ENCODE measurements at places on chromosomes 2 and 18.

DNA sequence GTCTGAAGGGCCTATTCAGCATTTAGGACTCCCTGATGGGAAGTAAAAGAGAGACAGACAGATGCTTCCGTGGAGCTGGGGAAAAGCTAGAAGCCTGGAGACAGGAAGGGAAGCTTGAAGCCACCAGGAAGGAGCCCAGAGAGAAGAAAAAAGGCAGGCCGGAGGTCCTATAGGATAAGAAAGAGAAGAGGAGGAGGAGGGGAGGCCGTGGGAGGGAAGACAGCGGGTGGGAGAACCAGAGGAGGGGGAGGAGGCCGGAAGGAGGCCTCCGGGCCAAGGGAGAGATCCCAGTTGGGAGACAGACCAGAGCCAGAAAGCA lies 107.1 kb upstream of the PKDCC start:
- DNase-seq, result no peak

DNA sequence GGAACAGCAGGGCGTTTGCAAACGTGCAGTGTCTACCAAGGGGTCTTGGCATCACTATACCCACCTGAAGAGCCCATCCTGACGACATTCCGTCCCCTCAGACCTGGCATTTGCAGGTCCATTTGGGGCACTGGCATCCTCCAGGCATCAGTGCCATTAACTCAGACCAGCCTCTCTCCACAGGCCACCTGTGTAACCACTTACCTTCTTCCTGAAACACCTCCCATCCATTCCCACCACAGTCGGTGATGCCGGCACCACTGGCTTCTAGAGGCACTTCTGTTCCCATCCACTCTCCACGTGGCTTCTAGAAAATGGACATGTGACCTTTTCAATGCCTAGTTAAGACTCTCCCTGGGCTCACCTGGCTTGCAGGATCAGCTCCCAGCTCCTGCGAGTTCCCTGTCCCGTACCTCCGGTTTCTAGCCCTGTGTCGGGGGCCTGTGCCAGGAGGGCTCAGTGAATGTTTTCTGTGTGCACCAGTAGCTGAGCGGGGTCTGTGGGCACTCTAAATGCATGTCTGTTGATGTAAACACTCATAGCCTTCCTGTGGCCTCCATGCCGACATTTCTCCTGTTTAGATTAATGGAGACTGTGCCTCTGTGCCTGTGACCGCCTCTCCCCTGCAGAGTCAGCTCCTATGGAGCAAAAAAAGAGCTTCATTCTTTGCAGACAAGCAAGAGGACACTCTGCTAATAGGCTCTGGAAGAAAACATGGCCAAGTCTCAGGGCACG lies 458.0 kb upstream of the HS6ST1 start:
- DNase-seq, result no peak

DNA sequence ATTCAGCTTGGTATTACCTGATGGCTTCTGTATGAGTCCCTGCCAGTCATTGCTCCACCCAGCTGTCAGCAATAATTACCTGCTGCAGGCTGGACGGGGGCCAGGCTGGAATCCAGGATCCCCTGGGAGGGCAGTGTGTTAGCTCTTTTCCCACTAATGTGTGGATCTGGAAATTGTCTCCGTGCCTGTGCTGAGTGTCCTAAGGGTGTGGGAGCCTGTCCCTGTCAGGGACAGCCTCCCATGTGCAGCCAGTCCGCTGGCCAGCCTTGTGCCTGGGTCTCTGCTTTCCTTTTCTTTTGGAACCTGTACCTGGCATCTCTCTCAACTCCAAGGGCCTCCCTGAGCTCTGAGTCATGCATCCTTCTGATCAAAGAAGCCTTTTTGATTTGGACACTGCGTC lies 107.2 kb upstream of the SPRED2 start:
- no peak for DNase-seq

- no peak for DNase-seq
Observed at GRCh38 chr2:177394594-177394973, 2.0 kb downstream of the AGPS start.

- no peak for DNase-seq
Observed at GRCh38 chr2:7744827-7745226, 827.6 kb downstream of the RNF144A start.

GRCh38 chr18:24987303-24988252 lies 364.4 kb downstream of the ZNF521 start:
- no peak for DNase-seq

- DNase-seq, result no peak
Observed at GRCh38 chr2:227413371-227413770, 25.6 kb upstream of the SCYGR1 start.

- no peak for DNase-seq
Observed at GRCh38 chr18:23941791-23942190, 72.8 kb upstream of the TTC39C start.

DNA sequence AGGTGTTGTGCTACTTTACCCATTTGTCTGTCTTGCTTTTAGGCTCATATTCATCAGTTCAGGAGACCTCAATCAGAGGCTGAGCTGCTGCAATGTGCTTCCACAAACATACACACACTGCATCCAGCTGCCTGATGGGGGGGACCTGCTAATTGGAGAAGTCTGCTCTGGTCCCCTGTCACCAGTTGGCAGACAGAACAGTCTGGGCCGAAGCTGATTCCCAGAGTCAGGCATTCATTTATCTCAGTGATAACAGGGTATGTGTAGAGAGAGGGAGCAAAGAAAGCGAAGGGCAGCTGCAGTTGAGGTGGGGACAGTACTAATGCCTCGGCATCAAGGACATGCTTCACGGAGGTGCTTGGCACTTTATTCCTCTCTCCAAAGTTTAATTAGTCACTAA lies 584.3 kb upstream of the PIK3C3 start:
- DNase-seq, result peak; percentile 15

GRCh38 chr2:181054843-181055242 lies 74.4 kb downstream of the UBE2E3 start:
- no peak for DNase-seq

GRCh38 chr18:7626922-7627440 lies 59.9 kb downstream of the PTPRM start:
- DNase-seq, result no peak
